ENCODE measurements at places on chromosomes 7 and 10. TPM values are rescaled to one million over a fixed set of nuclear protein-coding genes. Genes with fewer than 3 reads are reported as not detected.
A peak's percentile ranks its signal among the peaks of the same experiment; 100 is the strongest.

DNA sequence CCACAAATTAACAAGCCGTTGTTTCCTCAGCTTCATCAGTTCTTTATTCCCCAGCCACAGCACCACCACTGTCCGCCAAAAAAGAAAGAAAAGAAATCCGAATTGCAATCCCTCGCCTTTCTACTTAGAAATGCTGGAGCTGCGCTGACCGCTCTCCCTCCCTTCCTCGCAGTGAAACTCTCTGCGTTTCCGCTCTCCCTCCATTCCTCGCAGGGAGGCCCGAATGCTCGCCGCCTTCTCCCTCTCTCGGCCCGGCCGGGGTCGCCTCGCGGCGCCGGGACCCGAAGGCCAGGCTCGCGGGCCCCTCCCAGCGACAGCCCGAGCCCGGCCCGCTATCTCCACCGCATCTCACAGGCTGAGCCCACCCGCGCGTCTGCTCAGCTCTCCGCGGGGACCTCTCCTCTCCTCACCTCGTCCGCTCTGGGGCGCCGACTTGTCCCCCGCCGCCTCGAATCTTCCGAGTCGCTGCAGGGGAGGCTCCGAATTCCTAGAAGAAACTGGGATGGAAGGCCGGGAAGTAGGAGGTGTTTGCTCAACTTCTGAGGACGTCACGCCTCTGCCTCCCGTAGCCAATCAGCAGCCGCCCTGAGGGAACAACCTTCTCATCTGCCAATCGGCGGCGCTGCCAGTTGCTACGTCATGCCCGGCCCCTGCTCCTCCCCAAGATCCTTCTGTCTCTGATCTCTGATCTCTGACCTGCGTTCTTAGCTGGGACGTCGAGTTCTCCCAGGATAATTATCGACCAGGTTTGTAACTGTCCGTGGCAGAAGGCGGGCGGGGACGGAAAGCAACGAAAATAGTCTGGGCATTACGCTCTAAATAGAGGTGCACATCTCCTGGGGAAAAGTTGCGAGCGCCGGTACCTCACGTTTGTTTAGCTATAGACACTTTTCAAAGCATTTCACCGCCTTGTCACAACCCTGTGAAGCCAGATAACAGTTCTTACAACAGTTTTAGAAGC, at the start of gene AASS:
Gene AASS (minus strand): TSS at position 499 of the 961 bp plus-strand sequence. CDS start 10,523 bp downstream, outside the sequence.
- peak within 1 kb of the TSS; percentile 98 for H3K27ac ChIP-seq
- DNase-seq: peak; percentile 99
- peaks cover 8% of the 10 kb centered on the region for H3K4me1 ChIP-seq

DNA sequence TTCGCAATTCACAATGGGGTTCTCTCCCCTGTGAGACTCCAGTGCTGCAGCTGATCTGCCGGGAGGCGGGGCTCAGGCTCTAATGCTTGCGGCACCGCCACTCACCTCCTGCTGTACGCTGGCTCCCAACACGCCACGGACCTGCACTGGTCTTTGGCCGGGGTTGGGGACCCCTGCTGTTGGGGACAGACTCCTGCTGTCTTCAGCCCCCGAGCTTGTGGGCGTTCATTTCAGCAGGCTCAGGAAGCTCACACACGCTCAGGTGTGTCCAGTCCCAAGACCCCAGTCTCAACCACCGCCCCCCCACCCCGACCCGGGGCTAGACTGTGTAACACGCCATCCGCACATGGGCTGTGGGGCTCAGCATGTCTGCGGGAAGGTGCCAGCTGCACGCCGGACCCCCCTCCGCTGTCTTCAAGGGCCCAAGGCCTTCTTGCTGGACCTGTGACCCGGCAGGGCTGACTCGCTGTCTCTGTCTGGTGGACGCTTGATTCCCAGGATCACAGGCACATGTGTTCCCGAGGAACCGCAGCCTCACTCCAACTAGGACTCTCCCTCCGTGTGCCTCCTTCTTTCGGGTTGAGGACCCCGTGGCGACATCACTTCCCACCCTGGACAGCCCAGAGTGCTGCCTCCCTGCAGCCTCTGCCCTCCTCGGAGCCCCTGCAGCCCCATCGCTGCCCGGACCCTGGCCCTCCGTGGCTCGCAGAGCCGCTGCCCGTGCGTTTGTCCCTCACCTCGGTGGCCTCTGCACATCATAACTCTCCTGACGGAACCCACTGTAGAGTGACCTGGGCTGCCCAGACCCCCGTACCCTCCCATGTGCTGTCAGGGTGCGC, 106.4 kb downstream of the DNAJB6 start:
- no peaks in the 10 kb centered on the region for H3K27me3 ChIP-seq
- H3K27ac ChIP-seq: no peak overlapping the region
- no peaks in the 10 kb centered on the region for H3K4me1 ChIP-seq
- DNase-seq: peak; percentile 49
- no peak overlapping the region for H3K4me3 ChIP-seq
- H3K36me3 ChIP-seq: no peaks in the 10 kb centered on the region

GRCh38 chr7:130789436-130789835, 55.4 kb upstream of the KLF14 start:
- H3K36me3 ChIP-seq: no peaks in the 10 kb centered on the region
- H3K27ac ChIP-seq: no peak overlapping the region
- H3K27me3 ChIP-seq: no peaks in the 10 kb centered on the region
- H3K4me1 ChIP-seq: no peaks in the 10 kb centered on the region

The ABCB4 gene
- total RNA-seq: 0.24 TPM

The SUN3 gene
- not detected for total RNA-seq

The GRID2IP gene
- total RNA-seq: 0.74 TPM

GRCh38 chr7:98569691-98570337, 47.3 kb upstream of the NPTX2 start:
- no peaks in the 10 kb centered on the region for H3K36me3 ChIP-seq
- H3K4me3 ChIP-seq: no peak overlapping the region
- peak overlapping the region; percentile 22 for H3K27ac ChIP-seq
- H3K27me3 ChIP-seq: no peaks in the 10 kb centered on the region
- DNase-seq: peak; percentile 55

DNA sequence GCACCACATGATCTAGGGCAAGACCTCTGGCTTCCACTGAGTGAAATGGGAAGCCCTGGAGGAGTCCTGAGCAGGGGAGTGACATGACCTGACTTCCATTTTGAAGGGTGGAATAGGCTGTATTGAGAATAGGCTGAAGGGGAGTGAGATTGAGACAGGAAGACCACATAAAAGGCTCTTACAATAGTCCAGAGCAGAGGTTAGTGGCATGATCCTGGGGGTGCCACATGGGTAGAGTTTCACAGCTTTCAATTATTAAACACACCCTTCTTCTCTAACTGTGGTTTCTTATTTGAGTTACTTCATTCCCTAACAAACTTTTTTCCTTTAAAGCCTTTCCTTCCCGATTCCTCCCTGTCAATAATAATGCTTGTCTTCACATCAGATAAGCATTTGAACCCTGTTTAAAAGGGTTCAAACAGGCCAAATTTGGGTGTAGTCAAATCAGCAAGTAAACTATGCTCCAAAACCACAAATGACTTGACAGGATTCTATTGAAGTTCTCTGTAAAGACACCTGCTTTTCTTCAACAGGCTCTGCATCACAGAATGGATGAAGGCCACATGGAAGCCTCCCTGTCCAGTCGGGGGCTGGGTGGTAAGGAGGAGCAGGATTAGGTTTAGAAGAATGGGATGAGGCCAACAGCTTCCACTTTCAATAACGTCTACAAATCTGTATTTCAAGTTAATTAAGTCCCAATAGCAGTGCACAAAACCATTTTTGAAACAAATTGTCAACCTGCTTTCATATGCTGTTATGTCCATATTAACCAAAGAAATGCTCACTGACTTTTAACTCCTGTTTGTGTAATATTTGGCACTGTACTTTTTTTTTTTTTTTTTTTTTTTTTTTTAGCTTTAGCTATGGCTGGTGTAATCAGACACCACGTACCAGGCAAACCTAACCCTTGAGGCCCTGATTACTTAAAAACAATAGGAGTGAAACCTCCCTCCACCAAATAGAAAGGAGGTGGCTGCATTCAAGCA, 131.9 kb downstream of the NRCAM start:
- no peak for DNase-seq
- no peaks in the 10 kb centered on the region for H3K36me3 ChIP-seq
- H3K4me1 ChIP-seq: peaks cover 35% of the 10 kb centered on the region
- no peak overlapping the region for H3K4me3 ChIP-seq
- H3K27me3 ChIP-seq: no peaks in the 10 kb centered on the region

GRCh38 chr10:114603948-114604347, 54.1 kb downstream of the ABLIM1 start:
- no peaks in the 10 kb centered on the region for H3K27me3 ChIP-seq
- no peaks in the 10 kb centered on the region for H3K4me1 ChIP-seq
- H3K4me3 ChIP-seq: no peak overlapping the region
- H3K36me3 ChIP-seq: no peaks in the 10 kb centered on the region

The GCK gene
- total RNA-seq: 1.1 TPM

GRCh38 chr7:3204526-3204925, 96.5 kb upstream of the SDK1 start:
- no peaks in the 10 kb centered on the region for H3K27me3 ChIP-seq
- H3K4me1 ChIP-seq: peaks cover 6% of the 10 kb centered on the region

GRCh38 chr10:79937701-79938151, 11.2 kb downstream of the SFTPD start:
- no peak overlapping the region for H3K27ac ChIP-seq
- H3K36me3 ChIP-seq: no peaks in the 10 kb centered on the region
- DNase-seq: no peak
- H3K27me3 ChIP-seq: no peaks in the 10 kb centered on the region
- H3K4me1 ChIP-seq: no peaks in the 10 kb centered on the region
- H3K4me3 ChIP-seq: no peak overlapping the region

The ADK gene
- 15.2 TPM for total RNA-seq

- peak; percentile 38 for DNase-seq
- H3K27ac ChIP-seq: peak overlapping the region; percentile 73
- H3K27me3 ChIP-seq: no peaks in the 10 kb centered on the region
- H3K4me3 ChIP-seq: no peak overlapping the region
- no peaks in the 10 kb centered on the region for H3K4me1 ChIP-seq
- H3K36me3 ChIP-seq: no peaks in the 10 kb centered on the region
Measured at GRCh38 chr10:69061305-69062161, 26.4 kb upstream of the SRGN start.

- H3K4me1 ChIP-seq: peaks cover 22% of the 10 kb centered on the region
- peaks cover 4% of the 10 kb centered on the region for H3K36me3 ChIP-seq
- peak; percentile 64 for DNase-seq
- H3K27ac ChIP-seq: no peak overlapping the region
- no peaks in the 10 kb centered on the region for H3K27me3 ChIP-seq
Measured at GRCh38 chr7:100566018-100566531, 7.6 kb downstream of the SAP25 start.

DNA sequence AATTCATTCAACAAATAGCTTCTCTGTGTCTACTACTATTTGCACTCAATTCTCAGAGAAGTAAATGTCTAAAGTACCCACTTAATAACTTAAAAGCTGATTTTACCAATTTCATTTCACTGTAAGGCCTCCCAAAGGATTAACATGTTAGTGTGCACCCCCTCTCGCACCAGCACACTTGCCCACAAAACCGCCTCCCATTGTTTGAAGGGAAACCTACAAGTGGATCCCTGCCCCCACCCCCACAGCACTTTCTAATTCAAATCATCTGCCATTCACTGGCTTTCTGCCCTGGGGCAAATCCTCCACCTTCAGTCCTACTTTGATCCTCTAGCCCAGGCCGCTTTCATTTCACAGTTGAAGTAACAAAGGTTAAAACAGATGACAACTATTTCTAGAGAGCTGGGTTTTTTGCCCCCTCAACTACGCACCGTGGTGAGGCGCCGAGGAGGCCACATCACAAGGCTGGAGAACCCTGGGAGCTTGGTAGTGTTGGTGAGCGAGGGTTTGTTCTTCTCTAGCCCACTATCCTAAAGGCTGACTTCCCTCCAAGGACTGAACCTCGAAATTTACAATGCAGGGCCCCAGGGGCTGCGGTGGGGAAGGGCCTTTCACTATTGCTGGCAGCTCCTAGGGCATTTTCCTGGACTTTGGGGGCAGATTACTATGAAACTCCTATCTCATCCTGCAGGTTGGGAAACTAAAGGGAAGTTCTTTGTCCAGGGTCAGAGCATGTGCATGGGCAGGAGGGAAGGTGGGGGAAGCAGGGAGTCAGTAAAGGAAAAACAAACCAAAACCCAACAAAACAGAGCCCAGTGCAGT, 517.4 kb upstream of the ZMIZ1 start:
- H3K27ac ChIP-seq: no peak overlapping the region
- no peaks in the 10 kb centered on the region for H3K36me3 ChIP-seq
- no peaks in the 10 kb centered on the region for H3K27me3 ChIP-seq
- H3K4me3 ChIP-seq: no peak overlapping the region

The LRRD1 gene
- not detected for total RNA-seq

- no peak overlapping the region for H3K27ac ChIP-seq
- H3K36me3 ChIP-seq: no peaks in the 10 kb centered on the region
- H3K4me3 ChIP-seq: no peak overlapping the region
- no peaks in the 10 kb centered on the region for H3K4me1 ChIP-seq
Measured at GRCh38 chr10:80555415-80555814, 17.7 kb downstream of the SH2D4B start.

The GIMAP4 gene
- total RNA-seq: 3.1 TPM

GRCh38 chr10:75245354-75246250, 9.8 kb upstream of the COMTD1 start:
- H3K4me1 ChIP-seq: no peaks in the 10 kb centered on the region
- no peak overlapping the region for H3K4me3 ChIP-seq
- peak; percentile 48 for DNase-seq

GRCh38 chr7:30925117-30925516, 13.5 kb downstream of the AQP1 start:
- H3K36me3 ChIP-seq: peaks cover 32% of the 10 kb centered on the region
- H3K4me3 ChIP-seq: no peak overlapping the region
- no peaks in the 10 kb centered on the region for H3K4me1 ChIP-seq
- no peak for DNase-seq

GRCh38 chr10:96288151-96288621, 16.0 kb upstream of the DNTT start:
- no peaks in the 10 kb centered on the region for H3K36me3 ChIP-seq
- H3K4me3 ChIP-seq: no peak overlapping the region
- H3K27ac ChIP-seq: no peak overlapping the region
- DNase-seq: no peak
- no peaks in the 10 kb centered on the region for H3K27me3 ChIP-seq

- no peak overlapping the region for H3K27ac ChIP-seq
- H3K27me3 ChIP-seq: no peaks in the 10 kb centered on the region
- no peaks in the 10 kb centered on the region for H3K4me1 ChIP-seq
Measured at GRCh38 chr7:3206771-3207191, 94.3 kb upstream of the SDK1 start.

DNA sequence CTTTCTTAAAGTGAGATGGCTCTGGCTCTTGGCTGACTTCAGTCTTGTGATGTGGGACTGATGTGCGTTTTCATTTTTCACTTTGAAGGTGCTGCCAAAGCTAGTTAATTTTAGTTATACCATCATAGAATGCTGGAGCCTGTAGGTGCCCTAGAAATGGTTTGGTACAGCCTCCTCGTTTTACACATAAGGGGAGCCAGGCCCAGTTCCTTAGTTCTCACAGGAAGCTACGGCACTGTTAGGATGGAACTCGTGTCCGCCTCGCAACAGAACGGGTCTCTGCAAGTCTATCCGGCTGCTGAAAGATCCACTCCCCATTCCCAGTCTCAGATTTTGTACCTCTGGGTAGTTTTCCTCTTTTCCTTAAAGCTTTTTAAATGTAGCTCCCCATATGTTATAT, 173.2 kb upstream of the PRPS1L1 start:
- H3K4me1 ChIP-seq: no peaks in the 10 kb centered on the region
- no peaks in the 10 kb centered on the region for H3K27me3 ChIP-seq
- H3K36me3 ChIP-seq: no peaks in the 10 kb centered on the region
- no peak for DNase-seq
- no peak overlapping the region for H3K4me3 ChIP-seq

- peaks cover 21% of the 10 kb centered on the region for H3K4me1 ChIP-seq
- no peak overlapping the region for H3K4me3 ChIP-seq
- no peaks in the 10 kb centered on the region for H3K27me3 ChIP-seq
- H3K27ac ChIP-seq: no peak overlapping the region
Measured at GRCh38 chr7:132249256-132249971, 326.9 kb downstream of the PLXNA4 start.

- H3K4me3 ChIP-seq: no peak overlapping the region
- H3K27ac ChIP-seq: no peak overlapping the region
- DNase-seq: no peak
- H3K27me3 ChIP-seq: no peaks in the 10 kb centered on the region
- no peaks in the 10 kb centered on the region for H3K4me1 ChIP-seq
- no peaks in the 10 kb centered on the region for H3K36me3 ChIP-seq
Measured at GRCh38 chr7:45366475-45366874, 207.7 kb upstream of the ADCY1 start.

Data from pancreas (tissue), 10 donors.